Left forelimb (tissue), 1 donor: ENCODE measurements at places on chromosomes 6 and 20.

GRCh38 chr6:66210964-66211363, 503.9 kb upstream of the EYS start:
- no peak for DNase-seq

DNA sequence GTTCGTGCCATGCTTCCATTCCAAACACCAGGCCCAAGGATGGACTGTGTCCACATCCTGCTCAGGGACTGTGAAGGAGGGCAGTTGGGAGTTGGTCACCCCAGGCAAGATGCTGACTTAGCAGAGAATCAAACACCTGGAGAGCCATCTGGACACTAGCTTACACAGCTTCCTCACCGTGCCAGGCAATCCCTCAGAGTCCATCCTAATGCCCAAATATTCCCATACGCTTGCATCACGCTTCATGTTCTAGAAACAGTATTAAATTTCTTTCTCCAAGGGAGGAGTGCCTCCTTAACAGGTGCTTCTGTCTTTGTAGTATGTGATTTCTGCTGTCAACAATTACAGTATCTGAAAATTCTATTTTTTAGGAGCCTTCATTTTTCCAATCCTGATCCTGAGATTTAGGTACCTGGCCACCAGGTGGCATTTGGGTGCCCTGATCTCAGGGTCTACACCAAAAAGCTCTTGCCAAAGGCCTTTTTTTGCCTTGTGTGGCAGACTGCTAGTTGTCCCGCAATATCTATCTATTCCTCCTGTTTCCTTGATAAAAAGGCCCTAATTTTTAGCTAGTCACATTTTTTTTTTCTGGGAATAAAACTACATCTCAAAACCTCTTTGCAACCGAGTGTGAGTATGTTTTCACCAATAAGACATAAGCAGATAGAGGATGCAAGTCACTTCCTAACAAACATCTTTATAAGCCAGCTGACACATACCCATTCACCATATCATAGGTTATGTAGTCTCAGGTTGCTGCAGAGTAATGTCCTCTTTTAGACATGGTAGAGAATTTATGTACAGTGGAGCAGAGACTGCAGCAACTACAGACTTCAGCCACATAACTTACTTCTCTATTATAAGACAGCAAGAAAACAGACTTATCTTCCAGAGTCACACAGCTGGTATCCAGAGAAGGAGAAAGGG, 85.0 kb downstream of the PREP start:
- DNase-seq = no peak

DNA sequence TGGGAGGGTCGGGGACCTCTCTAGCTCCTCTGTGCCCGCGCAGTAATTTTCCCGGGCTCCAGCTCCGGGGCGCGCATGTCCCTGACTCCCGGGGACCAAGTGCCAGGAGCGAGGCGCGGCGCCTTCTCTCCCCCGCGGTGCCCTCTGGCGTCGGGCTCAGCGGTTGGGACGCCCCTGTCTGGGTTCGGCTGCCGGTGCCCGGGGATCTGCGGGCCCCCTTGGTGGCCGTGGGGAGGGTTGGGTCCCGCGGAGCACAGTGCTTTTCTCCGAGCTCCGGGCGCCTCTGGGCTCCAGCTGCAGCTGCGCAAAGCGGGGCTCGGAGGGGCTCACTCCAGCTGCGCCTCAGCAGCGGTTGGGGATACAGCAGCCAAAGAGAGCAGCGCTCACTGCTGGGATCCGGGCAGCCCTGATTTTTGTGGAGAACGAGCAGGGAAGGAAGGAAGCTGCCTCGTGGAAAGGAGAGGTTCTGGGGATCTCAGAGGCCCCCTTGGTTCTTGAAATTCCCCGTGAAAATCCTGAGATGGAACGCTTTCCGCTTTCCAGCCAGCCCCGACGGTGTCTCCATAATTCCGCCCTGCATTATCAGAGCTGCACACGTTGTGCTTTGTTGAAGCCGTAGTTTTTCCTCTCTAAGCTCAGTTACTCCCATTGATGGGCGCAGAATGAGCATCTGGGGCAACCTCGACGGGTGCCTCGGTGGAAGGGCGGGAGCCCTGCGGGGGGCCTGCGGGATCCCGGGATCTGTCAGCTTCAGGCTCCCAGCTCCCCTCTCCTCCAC, 861 bp downstream of the PPP1R14C start:
- DNase-seq = no peak

GRCh38 chr20:48230216-48230615, 444.9 kb upstream of the SULF2 start:
- no peak for DNase-seq

- no peak for DNase-seq
Observed at GRCh38 chr20:5141615-5142014, 14.8 kb downstream of the CDS2 start.

DNA sequence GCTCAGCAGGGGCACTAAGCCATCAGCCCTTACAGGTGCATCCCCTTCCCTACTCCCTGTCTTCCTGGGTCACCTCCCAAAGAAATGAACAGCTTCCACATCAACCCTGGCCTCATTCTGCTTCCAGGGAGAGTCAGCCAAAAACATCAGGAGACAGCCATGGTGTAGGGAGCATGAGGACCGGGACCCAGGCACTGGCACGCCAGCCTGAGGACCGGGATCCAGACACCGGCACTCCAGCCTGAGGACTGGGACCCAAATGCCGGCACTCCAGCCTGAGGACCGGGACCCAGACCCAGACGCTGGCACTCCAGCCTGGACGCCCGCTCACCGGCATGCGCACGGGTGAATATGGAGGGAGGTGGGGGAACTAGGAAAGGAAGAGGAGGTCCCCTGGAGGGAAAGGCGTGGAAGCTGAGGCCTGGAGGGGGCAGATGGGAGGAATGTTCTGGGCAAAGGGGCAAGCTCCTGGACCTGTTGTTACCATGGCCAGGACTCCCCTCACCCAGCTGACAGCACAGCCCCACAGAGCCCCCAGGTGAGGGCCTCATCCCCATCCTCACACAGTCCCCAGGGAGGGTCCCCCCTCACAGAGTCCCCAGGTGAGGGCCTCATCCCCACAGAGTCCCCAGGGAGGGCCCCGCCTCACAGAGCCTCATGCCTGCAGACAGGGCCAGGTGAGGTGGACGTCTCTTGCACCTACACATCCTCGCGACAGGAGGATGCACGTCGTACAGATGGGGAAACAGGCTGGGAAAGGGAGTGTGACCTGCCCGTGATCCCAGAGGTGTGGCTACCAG, 26.0 kb upstream of the MRGBP start:
- no peak for DNase-seq

- no peak for DNase-seq
Observed at GRCh38 chr6:169487579-169488436, 214.0 kb downstream of the WDR27 start.

GRCh38 chr20:45452772-45453691, 16.5 kb upstream of the WFDC2 start:
- DNase-seq = no peak

DNA sequence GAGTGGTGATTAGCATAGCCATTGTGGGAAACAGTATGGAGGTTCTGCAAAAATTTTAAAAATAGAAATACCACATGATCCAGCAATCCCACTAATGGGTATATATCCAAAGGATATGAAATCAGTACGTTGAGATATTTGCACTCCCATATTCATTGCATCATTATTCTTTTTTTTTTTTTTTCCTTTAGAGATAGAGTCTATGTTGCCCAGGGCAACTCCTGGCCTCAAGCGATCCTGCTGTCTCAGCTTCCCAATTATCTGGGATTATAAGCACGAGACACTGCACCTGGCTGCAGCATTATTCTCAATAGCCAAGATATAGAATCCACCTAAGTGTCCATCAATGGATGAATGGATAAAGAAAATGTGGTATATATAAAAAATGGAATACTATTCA, 6.9 kb upstream of the MCCD1 start:
- no peak for DNase-seq

GRCh38 chr20:32304131-32304746, 26.8 kb downstream of the KIF3B start:
- no peak for DNase-seq

- DNase-seq = no peak
Observed at GRCh38 chr6:1515781-1516180, 93.9 kb upstream of the FOXC1 start.

DNA sequence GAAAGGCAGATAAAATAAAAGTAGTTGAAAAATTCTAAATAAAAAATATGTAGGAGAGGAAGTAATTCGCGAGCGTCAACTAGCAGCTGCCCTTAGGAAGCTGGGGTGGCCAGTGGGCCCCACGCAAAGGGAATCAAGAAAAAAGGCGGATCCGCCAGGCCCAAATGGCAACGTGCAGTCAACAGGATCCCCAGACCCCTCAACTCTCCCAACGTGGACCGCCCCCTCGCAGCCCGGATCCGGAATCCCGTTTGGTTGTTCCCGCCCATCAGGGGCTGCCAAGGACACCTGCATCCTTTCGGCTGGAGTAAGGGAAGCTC, 296 bp downstream of the DZANK1 start:
- DNase-seq = no peak

DNA sequence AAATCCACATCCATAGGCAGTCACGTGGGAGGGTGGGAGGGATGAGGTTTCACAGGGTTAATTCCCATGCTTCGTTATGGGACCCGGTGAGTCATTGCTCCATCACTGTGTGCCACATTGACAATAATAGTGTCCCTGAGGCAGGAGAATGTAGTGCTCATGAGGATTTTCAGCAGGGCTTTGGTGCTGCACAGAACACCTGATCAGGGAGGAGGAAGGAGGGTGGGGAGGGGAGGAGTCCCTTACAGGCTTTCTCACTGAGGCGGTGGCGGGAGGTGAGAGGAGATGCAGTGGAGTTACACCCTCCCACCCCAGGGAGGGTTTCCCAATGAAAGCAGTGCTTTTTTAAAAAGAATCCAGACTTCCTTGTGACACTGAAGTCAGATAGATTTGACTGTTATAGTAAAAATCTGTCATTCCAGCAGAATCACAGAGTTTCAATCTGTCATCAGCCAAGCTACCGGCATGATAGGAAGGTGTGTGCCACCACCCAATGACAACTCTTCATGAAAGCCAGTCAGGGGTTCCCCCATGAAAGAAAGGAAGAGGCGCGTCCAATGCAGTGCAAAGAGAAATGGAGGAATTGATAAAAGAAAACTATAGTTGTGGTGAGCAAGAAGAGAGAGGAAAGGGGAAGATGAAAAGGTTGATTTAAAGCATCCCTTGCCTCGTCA, 144.8 kb downstream of the TBC1D7 start:
- DNase-seq = no peak

- no peak for DNase-seq
Observed at GRCh38 chr6:1076531-1077459, 235.1 kb upstream of the FOXQ1 start.

GRCh38 chr20:32527052-32527446, 58.1 kb downstream of the NOL4L start:
- no peak for DNase-seq

DNA sequence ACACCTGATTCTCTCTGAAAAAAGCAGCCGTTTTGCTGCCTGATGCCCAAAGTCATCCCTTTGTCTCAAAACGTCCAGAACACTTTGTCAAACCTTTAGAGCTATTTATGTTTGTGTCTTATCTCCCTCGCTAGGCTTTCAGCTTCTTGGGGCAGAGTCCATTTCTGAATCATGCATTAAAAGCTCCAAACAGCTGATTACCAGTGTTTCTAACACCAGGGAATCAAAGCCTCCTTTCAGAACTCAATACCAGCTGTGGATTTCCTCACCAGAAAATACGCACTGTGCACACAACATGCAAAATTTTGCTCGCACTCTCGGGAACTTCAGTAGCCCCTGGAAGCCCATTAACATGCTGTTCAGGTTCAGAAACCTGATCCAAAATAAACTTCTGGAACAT, 333.3 kb downstream of the HACE1 start:
- DNase-seq = no peak

- no peak for DNase-seq
Observed at GRCh38 chr6:75379536-75379935, 94.9 kb upstream of the TMEM30A start.

DNA sequence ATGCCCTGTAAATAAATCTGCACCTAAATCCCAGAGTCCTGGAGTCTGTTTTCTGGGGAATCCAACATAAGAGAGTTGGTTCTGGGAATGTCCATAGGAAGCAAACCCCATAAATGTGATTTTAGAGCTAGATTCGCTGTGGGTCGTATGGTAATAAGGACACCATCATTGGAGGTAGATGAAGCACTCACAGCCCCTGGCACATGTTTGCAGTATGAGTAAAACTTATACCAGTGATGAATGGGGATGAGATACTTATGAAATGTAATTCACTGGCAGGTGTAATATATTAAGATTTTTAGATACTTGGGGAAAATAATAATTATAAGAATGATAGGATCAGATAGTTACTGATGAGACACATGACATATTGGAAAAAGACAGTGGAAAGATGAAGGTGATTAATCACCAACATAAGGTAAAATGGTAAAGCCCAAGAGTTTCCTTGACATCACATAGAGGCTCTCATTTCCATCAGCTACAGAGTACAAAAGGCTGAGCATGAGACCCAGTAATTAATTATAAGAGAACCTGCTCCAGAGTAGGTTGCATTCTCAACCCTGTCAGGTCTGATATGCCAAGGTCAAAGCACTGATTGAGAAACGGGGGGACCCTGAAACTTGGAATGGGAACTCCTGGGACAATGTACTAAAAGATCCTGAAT, 44.7 kb upstream of the THEMIS start:
- DNase-seq = no peak

DNA sequence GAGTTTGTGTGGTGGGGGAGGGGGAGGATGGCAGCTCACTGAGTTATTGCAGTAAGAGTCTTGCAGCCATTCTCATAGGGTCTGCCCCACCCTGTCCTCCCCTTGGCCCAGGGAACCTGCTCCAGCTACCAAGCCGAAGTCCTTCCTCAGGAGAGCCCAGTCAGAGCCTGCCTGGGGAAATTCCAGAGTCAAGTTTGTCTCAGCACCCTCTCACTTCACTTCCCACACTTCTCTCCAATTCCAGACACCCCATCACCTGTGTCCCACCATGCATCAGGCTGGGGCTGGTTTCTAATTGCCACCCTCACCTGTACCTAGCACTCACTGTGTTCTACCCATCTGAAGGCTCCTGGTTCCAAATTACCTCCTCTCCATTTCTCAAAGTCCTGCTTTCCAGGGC, 10.3 kb upstream of the SLC22A16 start:
- no peak for DNase-seq

DNA sequence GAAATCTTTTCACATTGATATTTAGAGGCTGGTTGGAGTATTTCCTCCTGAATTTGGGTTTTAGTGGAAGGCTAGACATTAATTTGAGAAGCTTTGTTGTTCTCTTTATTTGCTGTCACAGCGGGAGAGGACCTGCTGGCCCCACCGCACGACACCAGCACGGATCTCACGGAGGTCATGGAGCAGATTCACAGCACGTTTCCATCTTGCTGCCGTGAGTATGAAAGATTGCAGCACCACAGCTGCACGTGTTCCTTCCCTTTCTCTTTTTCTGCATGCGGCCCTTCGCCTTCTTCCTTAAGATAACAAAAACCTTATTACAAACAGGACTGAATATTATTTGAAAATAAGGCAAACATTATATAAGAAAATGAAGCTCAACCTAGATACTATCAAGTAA, 555.5 kb downstream of the UTRN start:
- no peak for DNase-seq
